Stimulated activated CD4-positive, alpha-beta T cell treated with anti-CD3 and anti-CD28 coated beads, TNF-alpha, amount 100 ng/mL, for 4 hours (primary cell): ENCODE measurements at places on chromosomes 7 and 10.

- no peak for DNase-seq
Measured at GRCh38 chr7:139566736-139567646, 43.5 kb downstream of the CLEC2L start.

DNA sequence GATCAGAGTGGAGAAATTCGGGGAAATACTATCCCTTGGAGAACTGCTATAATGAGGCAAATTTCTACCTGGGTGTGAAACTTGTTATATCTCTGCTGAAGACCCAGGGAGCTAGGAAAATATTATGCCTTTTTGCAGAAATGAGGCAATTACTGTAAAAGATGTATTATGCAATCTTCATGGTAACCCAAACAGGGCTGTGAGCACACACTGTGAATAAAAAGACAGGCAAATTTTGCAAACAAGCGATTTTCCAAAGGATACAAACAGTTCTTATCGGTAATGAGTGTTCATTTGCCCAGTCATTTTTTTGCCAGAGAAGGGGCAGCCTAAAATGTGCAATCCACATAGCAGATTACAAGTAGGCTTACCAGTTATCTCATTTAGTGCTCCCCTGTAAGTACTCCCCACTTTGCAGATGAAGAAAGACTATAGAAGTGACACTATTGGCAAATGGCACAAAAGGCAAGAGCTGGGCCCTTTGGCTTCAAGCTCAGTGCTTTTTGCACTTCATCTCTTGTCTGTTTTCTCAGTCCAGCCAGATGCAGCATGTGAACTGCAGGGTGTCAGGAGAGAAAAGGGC lies 205.8 kb downstream of the HECW1 start:
- DNase-seq = no peak

GRCh38 chr7:63029207-63029522 lies 969.5 kb upstream of the ZNF722 start:
- no peak for DNase-seq

GRCh38 chr10:3237530-3237929 lies 64.9 kb upstream of the PITRM1 start:
- DNase-seq = no peak

GRCh38 chr10:45515630-45516029 lies 141.6 kb downstream of the ALOX5 start:
- no peak for DNase-seq

DNA sequence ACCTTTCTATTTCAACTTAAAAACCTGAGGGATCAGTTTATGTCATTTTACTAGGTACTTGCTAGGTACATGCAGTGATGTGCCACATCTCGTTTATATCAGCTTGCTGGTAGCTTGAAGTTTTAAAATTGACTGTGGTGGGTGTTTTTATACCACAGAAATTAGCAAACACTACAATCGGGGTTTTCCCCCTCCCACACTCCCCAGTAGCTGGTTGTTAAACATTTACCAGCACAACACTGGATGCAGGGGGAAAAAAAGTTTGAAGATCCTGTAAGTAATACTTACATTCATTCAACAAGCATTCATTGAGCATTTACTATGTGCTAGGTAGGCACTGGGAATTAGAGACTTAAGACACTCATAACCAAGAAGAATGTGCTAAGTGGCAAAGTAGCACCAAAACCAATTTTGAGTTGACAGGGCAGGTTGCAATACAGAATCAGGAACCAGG lies 32.6 kb downstream of the USP6NL start:
- DNase-seq = peak; percentile 9

GRCh38 chr7:128253701-128254100 lies 12.6 kb downstream of the LEP start:
- no peak for DNase-seq

- DNase-seq = no peak
Measured at GRCh38 chr10:91935886-91936285, 12.3 kb downstream of the BTAF1 start.

- DNase-seq = no peak
Measured at GRCh38 chr7:72092769-72093168, 319.4 kb downstream of the CALN1 start.

DNA sequence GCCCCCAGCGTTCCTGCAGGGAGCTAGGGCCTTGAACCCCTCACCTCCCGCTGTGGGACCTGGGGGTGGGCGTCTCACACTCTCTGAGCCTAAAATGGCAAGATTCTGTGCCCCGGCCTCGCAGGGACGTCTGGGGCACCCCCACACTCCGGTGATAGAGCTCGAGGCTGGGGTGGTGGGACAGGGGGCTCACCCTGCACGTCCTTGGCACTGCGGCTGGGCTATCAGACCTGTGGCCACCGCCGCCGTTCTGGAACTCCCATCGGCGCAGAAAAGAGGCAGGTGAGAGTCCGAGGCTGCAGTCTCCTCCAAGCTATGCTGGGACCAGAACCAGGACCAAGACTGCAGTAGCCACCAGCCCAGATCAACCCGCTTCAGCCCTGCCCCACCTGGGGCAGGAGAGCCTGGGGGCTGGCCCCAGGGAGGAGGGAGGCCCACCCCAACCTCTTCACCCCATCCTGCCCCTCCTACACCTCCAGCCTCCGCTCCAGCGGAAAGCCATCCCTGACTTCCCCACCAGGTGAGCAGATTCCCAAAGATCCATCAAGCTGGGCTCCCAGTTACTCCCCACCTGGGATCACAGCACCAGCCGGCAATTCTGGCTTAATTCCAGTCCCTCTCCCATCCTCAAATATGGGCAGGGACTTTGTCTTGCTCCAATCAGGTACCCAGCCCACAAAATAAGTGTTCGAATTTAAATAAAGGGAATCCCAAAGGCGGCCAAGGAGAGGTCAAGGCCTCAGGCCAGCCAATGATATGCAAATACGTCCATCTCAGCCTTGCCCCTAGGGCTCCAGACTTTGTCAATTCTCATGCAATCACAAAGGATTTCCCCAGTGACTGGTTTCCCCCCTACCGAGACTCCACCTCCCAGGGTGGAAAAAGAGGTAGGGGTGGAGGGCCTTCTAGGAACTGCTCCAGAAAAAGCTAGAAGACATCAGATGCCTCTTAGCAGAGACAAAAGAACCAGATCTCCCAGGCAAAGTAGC lies 16.4 kb downstream of the TNRC18 start:
- DNase-seq = no peak

- DNase-seq = no peak
Measured at GRCh38 chr7:36048902-36049240, 104.2 kb upstream of the EEPD1 start.

GRCh38 chr7:148153616-148154284 lies 436.8 kb upstream of the C7orf33 start:
- DNase-seq = no peak

GRCh38 chr7:131554880-131555516 lies 1.4 kb downstream of the PODXL start:
- DNase-seq = no peak

DNA sequence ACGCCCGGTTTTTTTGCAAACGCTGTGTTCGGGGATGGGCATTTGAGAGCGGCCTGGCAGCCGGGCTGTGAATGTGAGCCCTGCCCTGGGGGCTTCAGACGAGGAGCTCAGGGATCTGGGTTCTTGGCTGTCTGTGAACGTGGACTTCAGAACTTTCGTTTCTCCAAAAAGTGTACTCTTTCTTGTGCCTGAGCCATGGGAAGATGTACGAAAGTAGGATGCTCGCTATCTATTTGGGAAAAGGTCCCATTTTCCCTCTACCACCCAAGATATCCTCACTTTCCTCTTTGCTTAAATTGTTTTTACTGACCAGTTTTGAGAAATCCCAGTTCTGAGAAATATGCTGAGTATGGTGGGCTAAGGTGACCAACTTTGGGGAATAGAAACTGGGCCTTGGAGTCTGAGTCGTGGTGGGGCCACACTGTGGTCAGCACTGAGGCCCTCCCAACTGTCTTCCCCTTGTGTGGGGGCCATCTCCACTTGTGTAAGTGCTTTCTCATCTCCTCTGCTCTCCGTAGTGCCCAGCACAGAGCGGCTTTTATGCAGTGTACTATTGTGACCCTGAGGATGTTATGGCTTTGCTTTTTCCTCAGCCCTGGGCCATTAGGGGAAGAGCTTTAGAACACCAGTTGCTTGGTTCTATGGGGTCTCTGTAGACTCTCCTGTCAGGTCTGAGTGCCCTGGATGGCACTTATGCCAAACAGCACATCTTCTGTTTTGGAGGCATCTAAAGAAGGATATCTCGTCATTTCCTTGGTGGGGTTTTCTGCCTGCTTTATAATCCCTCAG lies 918 bp downstream of the DBNL start:
- DNase-seq = no peak

- no peak for DNase-seq
Measured at GRCh38 chr7:151339651-151340382, 1.8 kb upstream of the NUB1 start.

DNA sequence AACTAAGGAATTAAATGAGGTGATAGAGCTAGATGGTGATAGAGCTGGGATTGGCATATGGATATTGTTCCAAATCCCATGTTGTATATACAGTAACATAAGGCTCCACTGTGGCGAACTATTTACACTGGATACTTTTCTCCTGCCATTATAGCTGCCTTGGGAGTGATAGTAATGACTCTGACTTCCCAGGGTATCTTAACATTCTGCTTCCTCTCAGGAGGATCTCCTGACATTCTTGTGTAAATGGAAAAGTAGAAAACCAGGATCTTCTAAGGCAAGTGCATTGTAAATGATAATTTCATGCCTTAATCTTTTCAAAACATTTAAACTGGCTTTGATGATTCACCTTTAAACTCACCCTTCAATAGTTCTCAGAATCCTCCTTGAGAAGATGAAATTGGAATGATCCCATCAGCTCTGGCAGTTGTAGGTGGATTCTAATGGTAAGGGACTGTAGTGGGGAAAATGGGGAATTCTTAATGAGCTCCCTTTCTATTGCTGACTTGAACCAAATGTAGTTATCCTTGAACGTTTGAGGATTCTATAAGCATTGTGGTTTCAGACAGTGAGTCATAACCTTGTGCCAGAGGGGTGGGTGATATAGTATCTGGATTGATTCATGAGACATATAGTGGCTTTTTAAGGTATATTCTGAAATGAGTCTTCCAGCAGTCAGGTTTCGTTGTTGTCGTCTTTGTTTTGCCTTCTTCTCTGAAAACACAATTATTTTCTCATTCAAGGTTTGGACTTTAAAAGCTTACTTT lies 450.0 kb downstream of the SUGCT start:
- no peak for DNase-seq

GRCh38 chr10:47247148-47248059 lies 52.6 kb upstream of the GDF10 start:
- DNase-seq = no peak

GRCh38 chr10:34305189-34305588 lies 509.9 kb downstream of the PARD3 start:
- DNase-seq = no peak

DNA sequence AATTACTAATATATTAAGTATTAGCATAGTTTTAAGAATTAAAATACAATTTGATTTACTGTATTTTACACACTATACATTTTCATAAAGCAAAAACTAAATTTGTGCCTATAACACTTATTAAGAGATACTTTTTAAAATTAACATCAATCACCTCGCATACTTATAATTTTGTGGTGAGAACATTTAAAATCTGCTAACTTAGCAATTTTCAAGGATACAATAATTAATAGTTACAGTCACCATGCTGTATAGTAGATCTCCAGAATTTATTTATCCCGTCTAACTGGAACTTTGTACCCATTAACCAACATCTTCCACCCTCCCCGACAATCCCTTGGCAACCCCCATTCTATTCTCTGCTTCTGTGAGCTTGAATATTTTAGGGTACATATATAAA lies 47.5 kb downstream of the RELN start:
- no peak for DNase-seq

DNA sequence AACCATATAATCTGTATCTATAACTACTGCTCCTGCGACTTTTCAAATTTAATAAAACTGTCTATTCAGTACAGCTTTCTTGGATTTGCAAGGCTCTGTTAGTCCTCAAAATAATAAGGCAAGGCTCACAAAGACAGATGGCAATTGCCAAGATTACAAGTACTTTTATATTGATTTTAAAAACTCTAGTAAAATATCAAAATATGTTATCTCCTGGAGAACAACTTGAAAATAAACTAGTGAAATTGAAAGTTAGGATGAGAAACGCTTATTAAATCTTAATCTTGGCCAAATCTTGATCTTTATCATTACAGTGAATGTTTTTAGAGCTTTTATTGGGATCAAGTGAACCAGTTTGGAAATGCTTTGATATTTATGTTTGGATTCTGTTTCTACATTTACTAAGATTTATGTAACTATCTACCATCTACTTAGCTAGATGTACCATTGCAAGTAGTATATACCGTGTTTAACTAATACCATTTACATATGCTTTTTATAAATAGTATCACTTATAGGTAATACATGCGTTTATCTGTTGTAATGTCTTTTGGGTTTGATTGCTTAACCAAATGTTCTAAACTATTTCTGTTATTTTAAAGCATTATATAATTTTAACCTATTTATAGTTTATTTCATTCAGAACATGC lies 70.0 kb downstream of the CABCOCO1 start:
- no peak for DNase-seq

GRCh38 chr7:98448766-98449165 lies 47.9 kb upstream of the BAIAP2L1 start:
- no peak for DNase-seq

- no peak for DNase-seq
Measured at GRCh38 chr10:88994019-88994418, 3.4 kb downstream of the FAS start.

GRCh38 chr7:17903337-17903736 lies 37.0 kb downstream of the SNX13 start:
- DNase-seq = no peak

- no peak for DNase-seq
Measured at GRCh38 chr7:41630741-41631140, 72.1 kb downstream of the INHBA start.

DNA sequence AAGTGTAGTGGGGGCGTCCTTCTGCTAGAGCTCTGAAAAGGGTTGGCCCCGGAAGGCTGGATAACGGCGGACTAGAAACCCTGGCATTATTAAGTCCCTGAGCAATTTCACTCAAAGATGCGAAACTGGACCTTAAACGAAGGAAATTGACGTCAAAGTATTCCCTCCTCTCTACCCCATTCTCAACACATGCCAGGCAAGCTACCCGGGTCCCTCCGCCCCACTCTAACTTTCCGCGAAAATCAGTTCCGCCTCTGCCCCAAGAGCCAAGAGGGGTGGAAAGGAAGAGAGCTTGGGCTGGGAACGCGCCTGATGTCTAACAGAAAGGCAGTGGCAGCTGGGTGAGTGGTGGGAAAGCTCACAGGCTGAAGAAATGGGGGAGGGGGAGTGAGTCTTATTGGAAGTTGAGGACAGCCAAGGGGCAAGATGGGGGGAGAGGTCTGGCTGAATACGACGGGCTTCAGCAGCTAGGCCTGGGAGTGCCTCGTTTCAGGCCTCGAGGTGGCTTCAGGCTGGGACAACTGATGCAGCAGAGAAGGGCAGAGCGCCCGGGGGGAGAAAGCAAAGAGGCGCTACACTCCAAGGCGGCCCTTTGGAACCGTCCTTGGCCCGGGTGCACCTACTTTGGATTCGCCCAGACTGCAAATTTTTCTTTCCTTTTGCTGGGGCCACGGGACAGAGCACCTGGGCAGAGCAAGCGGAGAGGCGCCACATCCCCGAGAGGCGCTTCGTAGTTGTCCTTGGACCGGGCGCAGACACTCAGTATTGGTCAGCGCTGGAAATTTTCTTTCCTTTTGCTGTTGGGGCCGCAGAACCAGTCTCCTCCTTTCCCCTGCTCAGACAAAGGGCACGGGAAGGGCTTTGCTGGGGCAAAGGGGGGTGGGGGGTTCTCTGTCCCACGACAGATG lies 2.0 kb upstream of the FEZF1 start:
- DNase-seq = no peak

- DNase-seq = no peak
Measured at GRCh38 chr7:15864626-15864991, 178.1 kb upstream of the MEOX2 start.
